ENCODE measurements at places on chromosomes 6 and 20.

DNA sequence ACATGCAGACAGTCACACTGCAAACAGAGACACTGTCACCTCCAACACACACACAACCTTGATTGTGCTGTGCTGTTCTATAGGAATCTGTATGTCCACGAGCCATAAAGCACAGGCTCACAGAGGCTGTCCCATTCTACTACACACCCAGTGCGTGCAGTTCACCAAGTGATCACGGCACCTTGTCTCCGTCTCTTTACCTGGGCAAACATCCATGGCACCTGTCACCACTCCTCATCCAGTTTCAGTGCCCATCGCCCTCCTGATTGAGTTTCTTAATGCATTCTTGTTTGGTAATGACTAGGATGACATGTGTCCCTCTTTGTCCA is 65.8 kb upstream of the STMND1 start:
- H3K4me1 ChIP-seq, result no peaks in the 10 kb centered on the region
- no peaks in the 10 kb centered on the region for H3K36me3 ChIP-seq
- no peaks in the 10 kb centered on the region for H3K27me3 ChIP-seq
- H3K4me3 ChIP-seq, result no peak overlapping the region

GRCh38 chr20:62305149-62305764 is 2.5 kb downstream of the ADRM1 start:
- H3K27ac ChIP-seq, result peak overlapping the region; percentile 97
- no peak for DNase-seq
- peaks cover 20% of the 10 kb centered on the region for H3K4me1 ChIP-seq
- H3K36me3 ChIP-seq, result peaks cover 31% of the 10 kb centered on the region
- H3K4me3 ChIP-seq, result no peak overlapping the region
- H3K27me3 ChIP-seq, result no peaks in the 10 kb centered on the region

- no peaks in the 10 kb centered on the region for H3K36me3 ChIP-seq
- H3K27me3 ChIP-seq, result no peaks in the 10 kb centered on the region
- H3K27ac ChIP-seq, result no peak overlapping the region
- H3K4me1 ChIP-seq, result no peaks in the 10 kb centered on the region
Measured at GRCh38 chr20:56447227-56447626, 21.2 kb upstream of the RTF2 start.

GRCh38 chr6:46584586-46584985 is 68.0 kb downstream of the CYP39A1 start:
- H3K4me3 ChIP-seq, result no peak overlapping the region
- H3K27ac ChIP-seq, result no peak overlapping the region
- no peaks in the 10 kb centered on the region for H3K27me3 ChIP-seq
- no peak for DNase-seq

Measured in Caco-2 (cell line).